ENCODE measurements at places on chromosomes 6 and 20. TPM values are rescaled to one million over a fixed set of nuclear protein-coding genes. Genes with fewer than 3 reads are reported as not detected.

DNA sequence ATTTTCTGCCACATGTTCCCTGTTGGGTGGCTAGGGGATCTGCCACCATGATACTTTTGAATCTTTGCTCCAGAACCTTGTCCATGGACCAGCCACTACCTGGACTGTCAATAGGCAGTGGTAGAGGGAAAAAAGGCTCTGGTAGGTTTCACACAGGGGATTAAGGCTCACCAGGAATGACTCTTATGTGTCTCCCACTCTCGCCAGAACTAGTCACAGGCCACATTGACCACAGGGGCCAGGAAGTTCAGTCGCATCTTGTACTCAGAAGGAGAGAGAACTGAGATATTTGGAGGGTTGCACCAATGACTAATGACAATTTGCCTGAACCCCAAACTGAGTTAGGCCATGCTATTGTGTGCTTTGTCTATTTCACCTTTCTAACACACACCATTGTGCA lies 23.6 kb upstream of the APCDD1L start:
- no peak for DNase-seq

GRCh38 chr6:31467151-31467550 lies 30.8 kb upstream of the MICB start:
- no peak for DNase-seq

DNA sequence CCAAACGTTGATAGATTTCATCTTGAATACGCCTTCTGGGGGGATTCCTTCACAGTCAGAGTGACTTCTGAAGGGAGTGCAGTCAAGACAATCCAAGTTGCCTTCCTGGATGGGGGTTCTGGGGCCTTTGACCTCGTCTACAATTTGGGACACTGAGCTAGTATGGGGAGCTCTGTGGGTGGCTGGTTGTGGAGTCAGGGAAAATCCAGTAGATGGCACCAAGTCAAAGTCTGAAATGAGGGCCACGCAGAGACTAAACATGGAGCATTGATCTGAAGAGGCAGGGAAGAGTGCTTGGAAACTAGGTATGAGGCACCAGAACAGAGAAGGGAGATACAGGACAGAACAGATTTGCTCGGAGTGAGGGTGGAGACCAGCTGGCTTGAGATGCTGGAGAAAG lies 43.6 kb upstream of the CCN6 start:
- no peak for DNase-seq

DNA sequence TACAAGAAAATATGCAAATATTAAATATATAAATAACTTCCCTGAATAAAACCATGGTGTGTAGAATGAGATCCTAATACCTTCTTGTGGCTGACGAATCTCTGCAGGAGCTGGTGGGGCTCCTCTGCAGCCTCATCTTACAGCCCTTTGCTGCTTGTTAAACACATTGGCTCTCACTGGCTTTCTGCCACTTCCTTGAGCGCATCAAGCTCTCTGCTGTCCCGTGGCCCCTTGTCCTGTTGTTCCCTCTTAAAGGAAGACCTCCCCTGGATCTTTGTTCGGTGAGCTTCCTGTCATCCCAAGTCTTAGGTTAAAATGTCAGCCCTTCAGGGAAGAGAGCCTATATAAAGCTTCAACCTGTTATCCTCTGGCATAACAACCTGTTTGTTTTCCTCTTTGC lies 519.6 kb downstream of the DOK5 start:
- DNase-seq = no peak

DNA sequence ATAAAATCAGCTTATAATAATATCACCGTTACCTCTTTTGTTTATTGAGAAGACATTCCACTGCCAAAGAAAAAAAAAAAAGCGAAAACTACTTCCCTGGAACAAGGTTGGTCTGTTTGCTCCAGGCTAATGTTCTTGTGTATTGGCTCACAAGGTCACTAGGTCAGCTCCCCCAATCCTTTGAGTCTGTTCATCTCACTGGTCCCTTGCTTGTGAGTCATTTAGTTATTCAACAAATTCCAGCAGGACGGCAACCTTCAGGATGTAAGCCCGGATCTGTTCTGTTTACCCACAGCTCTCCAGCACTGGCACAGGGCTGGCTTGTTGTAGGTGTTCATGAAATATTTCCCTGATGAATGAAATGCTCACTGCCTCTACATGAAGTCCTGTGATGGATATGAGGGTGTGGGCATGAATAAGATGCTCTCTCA lies 3.3 kb downstream of the ARHGAP40 start:
- DNase-seq = no peak

DNA sequence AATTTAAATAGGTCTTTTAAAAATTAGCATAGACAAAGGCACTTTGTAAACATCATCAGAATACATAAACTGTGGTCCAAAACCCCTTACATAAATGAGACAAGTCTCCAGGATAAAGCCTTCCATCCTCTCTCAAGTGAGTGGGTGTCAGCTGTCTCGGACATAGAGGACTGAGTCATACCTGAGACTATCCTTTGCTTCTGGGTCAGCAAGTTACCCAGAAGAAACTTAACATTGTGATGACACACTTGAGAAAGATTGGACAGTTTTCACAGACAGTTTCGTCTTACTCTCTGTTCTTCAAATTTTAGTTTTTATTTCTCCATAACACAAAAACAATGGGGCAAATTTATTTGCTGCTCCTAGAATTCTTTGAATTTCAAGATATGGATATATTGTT lies 838.0 kb downstream of the DHX35 start:
- no peak for DNase-seq

DNA sequence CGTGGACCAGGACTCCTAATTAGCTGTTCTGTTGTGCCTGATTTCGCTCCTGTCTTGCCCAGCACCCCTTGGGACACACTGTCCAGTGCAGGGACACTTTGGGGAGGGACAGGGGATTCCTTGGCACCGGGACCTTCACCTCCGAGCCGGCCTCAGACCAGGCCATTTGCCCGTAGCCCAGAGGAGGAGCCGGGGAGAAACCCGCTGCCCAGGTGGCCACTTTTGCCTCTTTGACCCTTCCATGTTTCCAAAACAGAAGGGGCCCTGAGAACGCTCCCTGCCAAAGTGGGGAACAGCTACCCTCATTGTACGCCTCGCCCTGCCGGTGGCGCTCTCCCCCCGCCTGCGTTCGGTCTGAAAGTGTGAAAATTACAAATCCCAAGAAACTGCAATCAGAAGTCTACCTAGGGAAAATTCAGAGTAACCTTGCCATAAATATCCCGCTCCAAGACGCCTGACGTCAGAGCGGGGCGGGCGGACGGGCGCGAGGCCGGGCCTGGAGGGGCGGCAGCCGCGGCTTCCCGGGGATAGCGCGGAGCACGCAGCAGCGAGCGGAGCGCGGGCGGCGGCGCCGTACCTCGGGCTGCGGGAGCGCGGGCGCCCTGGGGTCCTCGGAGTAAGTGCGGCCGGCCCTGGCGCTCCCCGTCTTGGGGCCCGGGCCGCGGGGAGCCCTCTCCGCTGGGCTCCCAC lies at the start of gene DAAM2:
DAAM2 (plus strand) TSS at position 527 of the 690 bp plus-strand sequence. CDS start 63,927 bp downstream, outside the sequence.
- DNase-seq = peak; percentile 16

DNA sequence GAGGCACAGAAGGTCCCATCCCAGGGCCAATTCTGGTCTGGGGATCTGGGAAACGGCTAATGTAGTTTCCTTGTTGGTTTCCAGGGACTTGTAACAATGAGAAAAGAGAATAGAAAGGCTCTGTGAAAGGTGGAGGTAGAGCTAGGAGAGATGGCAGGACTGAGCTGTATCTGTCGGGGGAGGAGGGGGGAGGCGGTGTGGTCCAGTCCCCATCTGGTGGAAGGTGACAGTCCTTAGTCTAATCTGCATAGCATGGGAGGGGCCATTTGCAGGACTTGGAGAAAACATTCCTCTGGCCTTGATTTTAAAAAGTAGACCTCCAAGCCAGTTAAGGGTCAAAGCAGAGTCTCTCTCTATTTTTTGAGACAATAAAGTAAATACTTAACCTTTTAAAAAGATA lies 137.1 kb downstream of the DNAH8 start:
- no peak for DNase-seq

GRCh38 chr20:37903317-37904007 lies 535 bp downstream of the VSTM2L start:
- no peak for DNase-seq

DNA sequence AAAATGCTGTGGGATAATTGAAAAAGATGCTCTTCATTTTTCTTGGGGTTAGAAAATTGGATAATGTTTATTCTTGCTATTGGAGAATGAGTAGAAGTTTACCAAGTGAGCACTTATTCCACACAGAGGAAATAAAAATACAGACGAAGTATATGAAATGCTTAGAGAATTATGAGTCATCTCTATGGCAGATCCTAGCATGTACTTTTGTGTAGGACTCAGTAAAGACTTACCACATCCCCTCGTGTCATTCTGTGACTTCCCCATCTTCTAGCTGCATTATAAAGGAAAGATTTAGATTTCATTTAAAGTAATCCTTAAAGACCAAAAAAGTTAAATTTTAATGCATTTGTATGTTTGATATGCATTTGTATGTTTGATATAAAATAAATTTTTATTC lies 685.6 kb downstream of the TBC1D32 start:
- DNase-seq = no peak

GRCh38 chr6:30074331-30075093 lies 1.1 kb downstream of the RNF39 start:
- no peak for DNase-seq

DNA sequence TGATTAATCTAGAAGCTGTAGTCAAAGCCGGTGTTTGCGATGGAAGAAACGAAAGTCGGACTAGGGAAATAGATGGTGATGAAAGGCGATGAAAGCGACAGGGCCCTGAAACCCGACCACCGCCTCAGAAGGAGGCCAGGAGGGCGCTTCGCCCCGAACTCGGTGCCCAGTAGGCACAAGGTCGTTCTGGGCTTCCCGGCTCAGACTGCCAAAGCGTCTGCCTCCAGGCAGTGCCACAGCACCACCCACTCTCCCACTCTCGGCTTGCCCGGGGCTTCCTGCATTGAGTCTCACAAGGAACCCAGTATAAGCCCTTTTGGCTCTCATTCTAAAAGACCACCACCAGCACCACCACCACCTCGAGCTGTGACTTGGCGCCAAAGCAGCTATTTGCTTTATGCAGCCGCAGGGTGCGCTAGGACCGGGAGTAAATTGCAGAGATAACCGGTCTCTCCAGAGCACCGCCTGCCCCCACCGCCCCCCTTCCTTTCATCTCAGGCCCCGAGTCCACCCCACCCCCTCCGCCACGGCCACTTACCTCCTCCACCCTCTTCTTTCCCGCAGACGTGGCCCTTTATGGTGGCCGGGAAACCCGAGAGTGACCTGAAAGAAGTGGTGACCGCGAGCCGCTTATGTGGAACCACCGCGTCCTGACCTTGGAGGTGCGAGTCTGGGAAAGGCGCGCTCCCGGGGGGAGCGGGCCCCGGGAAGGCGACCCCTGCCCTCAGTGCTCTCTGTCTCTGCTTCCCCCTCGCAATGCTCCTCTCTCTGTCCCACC lies 2.4 kb downstream of the TCF21 start:
- DNase-seq = no peak

DNA sequence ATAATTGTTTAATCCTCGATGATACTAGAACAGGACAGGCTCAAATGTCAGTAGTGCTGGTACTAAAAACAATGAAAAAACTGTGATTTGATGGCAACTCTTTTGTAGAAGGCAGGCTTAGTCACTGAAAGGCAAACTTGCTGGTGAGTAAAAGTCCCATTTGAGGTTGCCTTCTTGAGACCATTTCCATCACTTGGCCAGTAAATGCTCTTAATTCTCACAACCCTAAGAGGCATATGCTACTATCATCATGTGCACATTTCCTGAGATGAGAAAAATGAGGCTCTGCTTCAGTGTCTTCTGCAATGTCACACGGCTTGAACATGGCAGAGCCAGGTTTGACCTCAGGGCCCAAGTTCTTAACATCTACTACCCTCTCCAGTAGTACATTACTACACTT lies 9.9 kb downstream of the AKIRIN2 start:
- DNase-seq = no peak

- no peak for DNase-seq
These were observed 426.1 kb downstream of the RFPL4B start for GRCh38 chr6:112773187-112773586.

DNA sequence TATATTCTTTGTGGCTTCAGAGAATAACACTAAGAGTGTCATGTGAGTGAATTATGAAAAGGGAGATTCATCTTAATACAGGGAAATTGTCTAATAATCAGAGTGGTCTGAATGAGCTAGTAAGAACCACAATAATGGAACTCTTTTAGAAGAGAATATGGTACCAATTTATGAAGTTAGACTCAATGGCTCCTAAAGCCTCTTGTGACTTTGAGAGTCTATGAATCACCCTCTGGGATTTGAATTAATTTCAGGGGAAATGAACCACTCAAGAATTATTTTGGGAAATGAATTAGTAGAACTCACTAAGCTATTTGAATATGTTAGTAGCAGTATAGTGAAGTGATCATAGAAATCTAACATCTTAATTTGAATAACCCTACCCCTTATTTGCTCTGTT lies 14.3 kb downstream of the PCMT1 start:
- DNase-seq = no peak

DNA sequence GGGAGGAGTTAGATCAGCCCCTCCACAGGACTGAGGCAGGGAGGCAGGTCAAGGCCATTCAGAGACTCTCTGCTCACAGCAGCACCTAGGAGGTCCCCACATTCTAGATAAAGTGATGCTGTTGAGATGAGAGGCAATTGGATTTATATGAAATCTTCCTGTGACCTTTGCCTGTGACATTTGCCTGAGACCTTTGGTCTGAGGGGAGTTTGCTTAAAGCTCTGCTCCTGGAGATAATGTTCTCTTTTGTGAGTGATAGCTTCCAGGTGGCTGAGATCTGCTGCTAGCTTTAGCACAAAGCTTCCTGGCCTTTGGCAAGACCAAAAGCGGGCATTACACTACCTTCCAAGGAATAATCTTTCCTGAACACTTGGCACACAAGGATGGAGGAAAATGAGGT lies 43.3 kb downstream of the TMEM244 start:
- DNase-seq = no peak

GRCh38 chr6:2149361-2150006 lies 95.9 kb downstream of the GMDS start:
- no peak for DNase-seq

- no peak for DNase-seq
These were observed 40.4 kb upstream of the TBC1D7 start for GRCh38 chr6:13368731-13369115.

DNA sequence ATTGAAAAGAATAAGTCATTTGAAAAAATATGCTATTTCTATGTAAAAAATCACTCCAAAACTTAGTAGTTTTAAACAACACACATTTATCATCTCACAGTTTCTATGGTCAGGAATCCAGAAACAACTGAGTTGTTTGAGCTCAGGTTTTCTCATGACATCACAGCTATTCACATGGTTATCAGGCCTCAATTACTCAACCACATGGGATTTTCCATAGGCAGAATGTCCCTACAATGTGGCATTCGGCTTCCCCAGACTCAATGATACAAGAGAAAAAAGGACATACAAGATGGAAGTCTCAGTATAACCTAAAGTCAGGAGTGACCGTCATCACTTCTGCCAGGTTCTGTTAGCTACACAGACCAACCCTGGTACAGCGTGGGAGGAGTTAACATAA lies 3.4 kb upstream of the SLC35D3 start:
- DNase-seq = no peak

DNA sequence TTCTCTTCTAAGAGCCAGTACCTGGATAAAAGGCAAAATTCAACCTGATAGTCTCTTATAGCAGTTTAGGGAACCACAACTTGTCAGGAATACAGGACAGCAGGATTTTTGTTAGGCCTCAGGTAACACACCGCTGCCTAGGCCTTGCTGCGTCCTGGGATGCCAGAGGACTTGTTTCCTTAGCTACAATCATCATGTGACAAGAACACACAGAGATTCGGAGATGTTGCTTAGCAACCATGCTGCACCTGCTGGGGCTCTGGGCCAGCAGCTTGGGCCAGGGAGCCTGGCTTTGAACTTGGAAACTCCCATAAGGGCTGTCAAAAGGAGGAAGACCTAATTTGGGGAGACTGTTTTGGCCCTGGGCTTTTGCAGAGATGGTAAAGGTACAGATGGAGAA lies 36.1 kb upstream of the CHD6 start:
- no peak for DNase-seq

Gene CGA
- 5.5 TPM for total RNA-seq

Gene CEP57L1
- 11.4 TPM for total RNA-seq

Gene NEDD9
- 13.6 TPM for total RNA-seq

Gene DLL1
- 75.3 TPM for total RNA-seq
